ENCODE measurements at places on chromosomes 4 and X.

- DNase-seq = peak; percentile 9
These were observed 734 bp downstream of the STOX2 start for GRCh38 chr4:183905593-183906488.

- peak; percentile 2 for DNase-seq
These were observed 94.2 kb downstream of the MAOA start for GRCh38 chrX:43750248-43750676.

GRCh38 chrX:110086162-110086915 is 83.4 kb downstream of the TMEM164 start:
- no peak for DNase-seq

GRCh38 chrX:55908661-55909212 is 191.2 kb downstream of the RRAGB start:
- no peak for DNase-seq

- DNase-seq = no peak
These were observed 3.4 kb downstream of the ARX start for GRCh38 chrX:25012433-25012735.

DNA sequence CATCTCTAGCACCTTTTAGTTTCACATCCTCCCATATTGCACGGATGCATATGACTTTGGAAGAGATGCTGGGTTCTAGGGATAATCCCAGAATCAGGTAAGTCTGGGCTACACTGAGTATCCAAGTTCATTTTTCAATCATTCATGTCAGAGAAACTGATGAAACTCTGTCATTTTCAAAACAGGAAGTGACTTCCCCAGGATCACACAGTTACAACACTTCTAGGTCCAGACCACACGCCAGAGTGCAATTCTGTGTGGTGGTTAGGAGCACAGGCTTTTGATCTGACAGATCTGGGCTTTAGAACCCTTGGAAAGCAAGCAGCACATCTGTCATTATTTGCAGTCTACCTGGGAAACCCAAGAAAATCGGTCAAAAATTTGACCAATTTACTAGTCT is 52.1 kb upstream of the CDKN2AIP start:
- DNase-seq = no peak

GRCh38 chr4:25654971-25655963 is at the start of gene SLC34A2:
SLC34A2 (plus strand) TSS chr4:25655851; CDS start chr4:25662501, 6,650 bp downstream.
- DNase-seq = no peak
